ENCODE measurements at places on chromosomes 12 and 14.

- DNase-seq: no peak
Measured at GRCh38 chr14:25988536-25988935, 609.3 kb downstream of the NOVA1 start.

- no peak for DNase-seq
Measured at GRCh38 chr14:33343016-33343415, 404.3 kb downstream of the NPAS3 start.

DNA sequence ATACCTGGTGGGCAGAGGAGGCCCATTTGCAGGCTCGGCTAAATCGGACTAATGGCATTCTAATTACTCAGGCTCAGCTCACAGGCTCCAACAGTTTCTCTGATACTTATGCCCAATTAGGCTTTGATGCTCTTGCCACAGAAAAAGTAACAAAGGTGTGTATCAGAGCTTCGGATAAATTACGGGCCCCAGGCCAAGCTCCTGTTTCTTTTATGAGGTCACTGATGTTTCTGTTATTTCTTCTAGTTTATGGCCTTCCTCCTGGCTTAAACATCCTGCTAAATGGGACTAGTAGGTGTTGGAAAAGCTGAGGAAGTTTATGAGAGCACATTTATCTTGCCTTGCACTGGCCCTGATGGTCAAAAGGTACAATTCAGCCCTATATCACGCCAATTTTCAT lies 28.8 kb upstream of the C12orf75 start:
- no peak for DNase-seq

DNA sequence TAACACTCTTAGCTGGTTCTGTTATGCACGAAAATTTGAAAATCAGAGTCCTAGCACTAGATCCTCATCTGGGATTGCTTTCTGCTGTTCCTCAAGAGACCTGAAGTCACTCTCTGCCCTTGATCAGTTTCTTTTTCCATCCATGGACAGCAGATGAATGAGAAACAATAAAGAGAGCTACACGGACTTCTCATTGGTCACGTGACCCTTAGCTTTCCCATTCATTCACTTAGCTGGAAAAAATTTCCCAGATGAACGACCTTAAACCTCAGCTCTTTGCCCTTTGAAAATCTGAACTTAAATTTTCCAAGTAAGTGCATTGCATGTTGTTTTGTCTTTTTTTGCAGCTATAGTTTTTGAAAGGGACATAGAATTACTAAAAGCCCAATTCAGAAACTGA lies 27.2 kb upstream of the RGS6 start:
- DNase-seq: no peak

- no peak for DNase-seq
Measured at GRCh38 chr12:75727577-75727976, 216.2 kb upstream of the KRR1 start.

DNA sequence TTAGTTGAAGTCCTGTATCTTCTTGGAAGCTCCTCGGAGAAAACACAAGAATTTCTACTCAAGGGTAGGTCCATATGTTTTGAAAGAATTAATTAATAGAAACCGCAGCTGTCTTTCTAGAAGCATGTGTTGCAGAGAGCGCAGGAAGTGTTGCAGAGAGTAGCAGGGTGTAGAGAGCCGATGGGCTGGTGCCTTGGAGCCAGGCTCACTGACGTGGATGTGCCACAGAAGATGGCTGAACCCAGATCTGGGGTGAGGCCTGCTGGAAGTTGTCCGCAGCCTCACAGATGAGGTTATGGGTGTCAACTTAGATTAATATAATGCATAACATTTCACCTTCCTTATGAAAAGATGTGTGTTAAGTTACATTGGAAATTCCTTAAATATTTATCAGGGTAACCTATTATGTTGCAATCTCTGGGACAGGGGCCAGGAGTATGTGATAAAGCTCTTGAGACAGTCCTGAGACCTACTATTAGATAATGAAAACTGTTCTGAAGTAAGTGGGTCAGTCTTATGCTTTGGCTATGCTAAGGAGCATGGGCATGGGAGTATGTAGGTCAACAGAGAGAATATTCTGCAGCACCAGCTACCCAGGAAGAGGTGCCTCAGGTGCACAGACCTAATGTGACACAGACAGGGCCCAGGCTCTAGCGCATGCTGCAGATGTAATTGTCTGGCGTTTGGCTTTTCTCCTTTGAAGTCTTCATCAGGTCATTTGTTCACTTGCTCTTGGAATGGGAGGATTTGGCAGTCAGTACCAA lies 973.3 kb downstream of the BCL11B start:
- no peak for DNase-seq

DNA sequence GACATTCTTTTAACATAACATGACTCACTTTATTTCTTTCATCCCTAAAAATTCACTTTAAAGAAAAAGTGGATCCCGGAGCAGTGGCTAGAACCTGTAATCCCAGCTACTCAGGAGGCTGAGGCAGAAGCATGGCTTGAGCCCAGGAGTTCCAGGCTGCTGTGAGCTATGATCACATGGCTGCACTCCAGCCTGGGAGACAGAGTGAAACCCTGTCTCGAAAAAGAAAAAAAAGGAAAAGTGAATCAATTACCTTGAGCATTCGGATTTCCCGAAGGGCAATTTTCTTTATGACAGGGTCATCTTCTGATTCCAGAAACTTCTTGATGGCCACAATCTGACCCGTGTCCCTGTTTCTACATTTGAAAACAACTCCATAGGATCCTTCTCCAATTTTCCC lies 1.2 kb downstream of the CDKL1 start:
- DNase-seq: no peak

- DNase-seq: peak; percentile 15
Measured at GRCh38 chr14:29521526-29522137, 406.0 kb downstream of the PRKD1 start.

DNA sequence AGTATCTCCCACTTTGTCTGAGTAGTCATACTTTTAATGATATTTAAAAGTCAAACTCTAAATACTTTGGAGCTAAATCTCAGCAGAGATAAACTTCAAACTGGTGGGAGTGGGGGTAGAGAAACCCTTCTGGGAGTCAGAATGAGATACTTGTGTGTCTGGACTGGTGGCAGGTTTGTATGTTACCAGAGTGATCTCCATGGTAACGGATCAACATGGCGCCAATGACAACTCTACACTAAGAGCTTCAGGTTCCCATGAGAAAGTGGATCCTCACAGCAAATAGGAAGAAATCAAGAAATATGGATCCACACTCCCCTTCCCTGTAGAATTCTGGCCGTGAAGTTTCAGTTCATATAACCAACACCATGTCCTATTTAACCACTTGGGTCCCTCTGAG lies 121.9 kb downstream of the ETV6 start:
- DNase-seq: no peak

- peak; percentile 58 for DNase-seq
Measured at GRCh38 chr14:68607081-68607866, 185.6 kb downstream of the ZFP36L1 start.

All from HuH-7 (cell line).